Stimulated activated CD8-positive, alpha-beta memory T cell treated with anti-CD3 and anti-CD28 coated beads, Interleukin-4, amount 100 ng/mL, for 4 hours (primary cell): ENCODE measurements at places on chromosomes 16 and 17.

DNA sequence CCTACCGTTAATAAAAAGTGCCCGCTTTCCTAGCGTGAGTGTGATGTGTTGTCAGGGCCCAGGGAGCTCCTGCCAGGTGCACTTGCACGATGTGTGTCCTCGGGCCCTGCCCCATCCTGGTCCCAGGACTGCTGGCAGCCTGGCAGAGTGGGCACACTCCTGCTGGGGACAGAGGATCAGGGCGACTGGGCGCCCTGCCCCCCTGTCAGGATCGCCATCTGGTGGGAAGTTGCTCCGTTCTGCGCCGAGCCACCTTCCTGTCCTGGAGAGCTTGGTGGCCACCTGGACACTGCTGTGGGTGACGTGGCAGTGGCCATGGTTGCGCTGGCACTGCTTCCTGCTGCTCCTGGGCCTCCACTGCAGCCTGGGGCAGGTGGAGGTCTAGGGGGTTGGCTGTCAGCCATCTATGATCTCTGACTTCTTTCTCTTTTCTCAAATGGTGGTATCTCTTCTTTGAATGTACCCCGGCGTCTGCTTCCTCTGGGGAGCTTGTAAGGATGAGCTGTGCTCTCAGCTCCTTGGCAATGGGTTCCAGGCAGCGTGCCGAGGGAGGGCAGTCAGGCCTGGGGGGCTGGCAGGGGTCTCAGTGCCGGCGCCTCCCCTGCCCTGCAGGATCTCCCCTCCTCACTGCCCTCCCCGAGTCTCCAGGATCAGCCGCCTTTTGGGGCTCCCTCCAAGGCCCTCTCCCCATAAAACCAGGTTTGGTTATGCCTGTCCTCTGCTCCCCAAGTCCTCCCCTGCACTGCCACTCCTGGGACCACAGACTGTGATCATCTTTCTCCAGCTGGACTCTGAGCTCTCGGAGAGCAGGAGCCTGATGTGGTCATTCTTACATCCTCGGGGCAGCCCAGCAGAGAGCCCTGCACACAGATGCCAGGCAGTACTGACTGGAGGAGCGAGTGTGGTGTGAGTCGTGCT is 76.9 kb downstream of the AMFR start:
- DNase-seq: no peak

GRCh38 chr16:8797364-8798173 is at the start of the genes PMM2 and TMEM186:
Gene PMM2, plus strand, starts transcription at chr16:8797839. Its CDS starts 44 bp downstream, at chr16:8797883.
Gene TMEM186, minus strand, starts transcription at chr16:8797639. Its CDS starts 25 bp downstream, at chr16:8797614.
- peak; percentile 93 for DNase-seq

DNA sequence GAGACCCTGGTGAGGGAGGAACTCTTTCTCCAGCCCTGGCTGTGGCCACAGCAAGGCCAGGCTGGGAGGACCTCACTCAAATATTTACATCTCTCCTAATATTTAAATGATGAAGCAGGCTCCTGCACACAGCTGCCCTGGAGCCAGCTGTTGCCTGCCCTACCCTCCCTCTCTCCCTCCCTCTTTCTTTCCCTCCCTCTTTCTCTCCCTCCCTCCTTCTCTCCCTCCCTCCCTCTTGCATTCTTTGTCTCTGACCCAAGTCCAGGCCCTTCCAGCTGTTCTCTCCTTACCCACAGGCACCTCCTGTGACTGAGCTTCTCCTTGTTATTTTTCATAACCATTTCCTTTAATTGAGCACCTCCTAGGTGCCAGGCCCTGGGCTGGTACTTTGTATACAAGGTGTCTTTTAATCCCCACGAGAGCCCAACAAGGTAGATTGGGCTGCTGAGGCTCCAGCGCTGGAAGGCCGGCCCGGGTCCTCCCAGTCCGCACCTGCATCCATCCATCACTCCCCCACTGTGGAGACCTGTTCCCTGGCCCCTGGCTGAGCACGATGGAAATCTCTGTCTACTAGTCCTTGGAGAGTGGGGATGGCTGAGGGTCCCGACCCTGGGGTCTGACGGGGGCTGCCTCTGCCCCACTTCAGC is 242.3 kb downstream of the SEC14L1 start:
- DNase-seq: no peak

DNA sequence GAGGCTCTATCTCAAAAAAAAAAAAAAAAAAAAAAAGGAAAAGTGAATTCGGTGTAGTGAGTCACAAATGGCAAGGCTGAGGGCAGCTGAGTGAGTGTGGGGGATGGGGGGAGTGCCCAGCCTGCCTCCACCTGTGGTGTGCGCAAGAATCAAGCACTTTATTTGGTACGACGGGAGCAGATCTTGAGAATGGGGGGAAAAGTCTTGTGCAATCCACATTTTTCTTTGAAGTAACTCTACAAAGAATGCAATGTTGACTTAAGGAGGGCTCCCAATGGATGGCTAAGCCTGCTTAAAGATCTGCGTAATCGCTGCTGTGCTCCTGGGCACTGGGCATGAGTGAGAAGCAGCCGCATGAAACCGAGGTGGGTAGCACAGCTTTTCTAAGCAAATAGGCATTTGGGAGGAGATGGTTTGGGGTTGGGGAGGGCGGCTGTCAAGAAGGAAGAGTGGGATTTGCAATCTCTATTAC is 28.2 kb downstream of the ATP2C2 start:
- no peak for DNase-seq

- DNase-seq: no peak
Measured at GRCh38 chr16:11170201-11170600, 85.8 kb downstream of the SOCS1 start.

- no peak for DNase-seq
Measured at GRCh38 chr17:81093619-81094508, 58.9 kb downstream of the BAIAP2 start.

DNA sequence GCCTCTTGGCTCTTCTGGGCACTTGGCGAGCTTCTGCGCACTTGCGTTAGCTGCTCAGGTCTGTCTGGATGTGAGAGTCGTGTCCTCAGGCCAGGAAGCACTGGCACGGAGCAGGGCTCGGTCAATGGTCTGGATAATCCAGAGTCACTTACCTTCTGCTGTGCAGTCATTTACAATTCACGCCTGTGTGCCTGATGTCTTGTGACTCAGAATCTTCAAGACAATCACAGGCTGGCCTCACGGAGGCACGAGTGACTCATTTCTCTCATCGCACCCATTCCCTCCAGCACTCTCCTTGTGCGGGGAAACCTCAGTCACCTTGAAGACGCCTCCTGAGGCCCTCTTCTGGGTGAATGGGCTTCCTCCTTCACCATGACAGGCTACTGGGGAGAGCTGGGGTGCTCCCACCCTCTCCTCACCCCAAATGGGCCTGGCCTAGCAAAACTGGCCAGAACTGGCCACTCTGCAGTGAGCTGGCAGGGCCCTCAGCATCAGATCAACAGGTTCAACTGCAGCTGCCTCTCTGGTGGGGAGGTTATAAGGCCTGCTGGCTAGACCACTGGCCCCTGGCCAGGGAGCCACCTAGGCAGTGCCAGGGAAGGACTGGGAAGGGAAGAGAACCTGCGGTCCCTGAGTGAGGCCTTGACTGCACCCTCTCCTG is 1.9 kb upstream of the CAPN15 start:
- peak; percentile 37 for DNase-seq

DNA sequence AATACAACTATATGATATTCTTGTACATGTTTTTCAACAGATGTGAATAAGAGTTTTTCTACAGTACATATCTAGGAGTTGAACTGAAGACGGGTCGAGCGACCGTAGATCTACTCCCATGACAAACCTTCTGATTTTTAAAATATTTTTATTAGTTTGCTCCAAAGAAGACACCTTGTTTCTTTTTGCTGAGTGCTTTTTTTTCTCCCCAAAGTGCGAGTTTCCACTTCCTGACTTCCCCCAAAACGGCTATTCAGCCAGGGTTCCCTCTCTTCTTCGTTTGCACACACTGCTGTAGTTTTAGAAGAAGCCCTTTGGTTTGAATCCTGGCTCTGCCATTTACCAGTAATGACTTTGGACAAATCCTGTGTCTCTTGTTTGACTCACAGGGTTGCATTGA is 241.7 kb upstream of the MAF start:
- no peak for DNase-seq

DNA sequence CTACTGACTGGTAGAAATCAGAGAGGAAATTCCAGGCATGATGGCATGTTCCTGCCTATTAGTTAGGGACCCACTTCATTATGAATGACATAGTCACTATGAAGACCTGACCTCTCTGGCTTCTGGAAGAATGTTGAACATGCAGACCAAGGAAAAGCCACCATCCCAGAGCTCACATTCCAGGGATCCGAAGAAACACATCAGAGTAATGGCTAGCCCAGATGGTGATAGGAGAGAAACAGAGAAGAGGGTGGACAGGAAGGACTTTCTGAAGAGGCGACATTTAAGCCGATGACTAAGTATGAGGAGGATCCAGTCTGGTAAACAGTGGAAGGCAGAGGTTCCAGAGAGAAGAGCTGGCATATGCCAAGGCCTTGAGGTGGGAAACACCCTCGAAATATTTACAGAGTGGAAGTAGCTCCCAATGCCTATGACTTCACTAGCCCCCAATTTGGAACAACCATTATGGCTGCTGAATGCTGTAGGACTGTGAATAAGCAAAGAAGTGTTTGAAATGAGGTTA is 216.2 kb downstream of the RBFOX1 start:
- DNase-seq: no peak

- DNase-seq: no peak
Measured at GRCh38 chr17:79498854-79499253, 112.0 kb downstream of the RBFOX3 start.

DNA sequence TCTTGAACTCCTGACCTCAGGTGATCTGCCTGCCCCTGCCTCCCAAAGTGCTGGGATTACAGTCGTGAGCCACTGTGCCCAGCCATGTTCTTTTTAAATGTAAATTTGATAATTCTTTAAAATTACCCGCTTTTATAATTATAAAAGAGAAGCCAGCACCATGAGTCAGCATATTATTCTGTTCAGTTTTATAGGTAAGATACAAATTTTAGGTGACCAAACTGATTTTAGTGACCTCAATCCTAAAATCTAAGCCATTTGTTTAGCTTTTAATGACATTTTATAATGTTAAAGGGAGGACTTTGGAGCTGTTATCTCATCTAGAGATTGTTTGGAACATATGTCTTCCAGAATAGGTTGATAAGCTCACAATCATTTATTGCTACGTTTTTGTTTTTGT is 20.8 kb upstream of the PPM1E start:
- no peak for DNase-seq

- no peak for DNase-seq
Measured at GRCh38 chr17:2368359-2368758, 31.1 kb downstream of the SGSM2 start.

GRCh38 chr17:80921741-80922579 is 69.7 kb upstream of the CHMP6 start:
- DNase-seq: no peak
